A673 (cell line): ENCODE measurements at places on chromosomes 12 and 14.

DNA sequence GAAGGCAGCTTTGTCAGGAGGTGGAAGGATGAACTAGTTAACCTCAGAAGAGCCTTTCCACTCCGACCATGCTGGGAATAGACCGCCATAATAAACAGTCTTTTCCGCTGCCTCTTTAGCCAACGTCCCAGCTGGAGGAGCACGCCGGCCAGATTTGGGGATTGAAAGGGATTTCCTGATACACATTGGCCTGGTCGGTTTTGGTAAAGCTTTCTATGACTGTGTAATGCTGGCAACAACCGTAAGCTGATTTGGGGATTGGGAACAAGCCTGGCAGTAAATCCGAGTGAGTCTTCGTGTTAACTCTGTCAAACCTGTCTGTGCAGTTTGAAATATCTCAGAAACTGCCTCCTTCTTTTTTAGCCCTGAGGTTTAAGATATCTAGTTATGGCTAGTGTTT lies 87.0 kb downstream of the DAD1 start:
- DNase-seq, result no peak

- DNase-seq, result no peak
Measured at GRCh38 chr14:95305145-95305544, 14.6 kb downstream of the CLMN start.

- peak; percentile 19 for DNase-seq
Measured at GRCh38 chr12:71440345-71440762, 756 bp downstream of the LGR5 start.

GRCh38 chr14:26143057-26143456 lies 454.8 kb downstream of the NOVA1 start:
- DNase-seq, result no peak

GRCh38 chr12:92509156-92509738 lies 193.5 kb upstream of the PLEKHG7 start:
- no peak for DNase-seq

DNA sequence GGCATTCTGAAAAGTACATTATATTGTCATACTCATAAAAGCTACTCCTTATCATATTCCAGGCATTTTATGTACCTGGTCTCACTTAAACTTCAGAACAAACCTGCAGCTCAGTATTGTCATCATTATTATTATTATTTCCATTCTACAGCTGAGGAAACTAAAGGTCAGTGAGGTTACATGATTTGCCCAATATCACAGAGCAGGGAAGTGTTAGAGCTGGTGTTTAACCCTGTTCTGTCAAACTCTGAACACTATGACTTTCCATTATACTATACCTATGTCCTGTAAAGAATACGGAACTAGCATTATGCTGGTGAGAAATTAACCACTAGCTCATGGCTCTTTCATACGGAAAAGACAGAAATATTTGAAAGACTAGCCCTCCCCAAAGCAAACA lies 56.4 kb downstream of the STON2 start:
- no peak for DNase-seq

GRCh38 chr14:95332641-95333040 lies 12.9 kb upstream of the CLMN start:
- DNase-seq, result no peak

- DNase-seq, result no peak
Measured at GRCh38 chr12:28780096-28780495, 369.0 kb upstream of the FAR2 start.

DNA sequence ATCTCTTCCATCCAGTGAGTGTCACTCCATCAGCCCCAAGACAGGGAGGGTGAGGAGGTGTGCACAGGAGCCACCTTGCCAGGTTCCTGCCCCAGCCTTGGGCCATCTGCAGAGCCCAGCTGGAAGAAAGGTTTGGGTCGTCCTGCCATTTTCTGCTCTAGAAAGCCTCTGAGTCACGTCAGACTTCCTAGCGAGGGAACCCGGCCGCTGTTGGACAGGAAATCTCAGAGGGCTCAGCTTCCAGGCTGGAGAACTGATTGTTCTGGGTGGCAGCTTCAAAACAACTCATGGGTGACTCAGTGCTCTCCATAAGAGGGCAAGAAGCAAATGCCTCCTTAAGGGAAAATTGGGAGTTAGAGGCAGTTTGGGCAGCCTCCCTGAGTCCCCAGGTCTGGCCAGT lies 16.6 kb downstream of the HIP1R start:
- DNase-seq, result no peak

DNA sequence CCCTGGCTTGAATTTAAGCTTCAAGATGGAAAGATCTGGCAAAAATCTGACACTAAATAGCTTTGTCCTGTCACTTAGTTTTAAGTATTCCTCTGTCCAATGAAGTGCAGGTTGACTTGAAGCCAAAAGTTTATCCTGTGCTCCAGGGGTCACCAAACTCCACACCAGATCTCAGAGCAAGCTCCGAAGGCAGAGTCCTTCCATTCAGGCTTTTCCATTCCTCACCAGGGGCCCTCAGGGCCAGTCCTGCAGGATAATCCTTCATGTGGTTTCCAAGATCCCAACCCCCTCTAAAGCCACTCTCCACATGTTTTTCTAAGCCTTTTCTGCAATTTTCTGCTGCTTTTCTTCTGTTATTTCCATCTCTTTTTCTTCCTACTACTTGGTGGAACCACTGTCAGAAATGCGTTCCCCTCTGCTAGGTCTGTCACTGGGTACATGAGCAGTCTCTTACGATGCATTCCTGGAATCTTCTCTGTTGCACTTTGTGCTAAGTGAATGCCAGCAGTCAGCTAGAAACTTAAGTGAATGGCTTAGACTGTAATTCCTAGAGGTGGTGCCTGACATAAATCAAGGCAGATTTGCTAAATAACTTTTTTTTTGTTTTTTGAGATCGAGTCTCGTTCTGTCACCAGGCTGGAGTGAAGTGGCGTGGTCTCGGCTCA lies 251.4 kb downstream of the MSRB3 start:
- DNase-seq, result no peak

- DNase-seq, result peak; percentile 61
Measured at GRCh38 chr12:120538281-120539156, 4.4 kb downstream of the RNF10 start.

GRCh38 chr14:103859416-103860202 lies 12.2 kb upstream of the PPP1R13B start:
- DNase-seq, result no peak

- no peak for DNase-seq
Measured at GRCh38 chr12:118649765-118650585, 273.6 kb downstream of the SUDS3 start.

DNA sequence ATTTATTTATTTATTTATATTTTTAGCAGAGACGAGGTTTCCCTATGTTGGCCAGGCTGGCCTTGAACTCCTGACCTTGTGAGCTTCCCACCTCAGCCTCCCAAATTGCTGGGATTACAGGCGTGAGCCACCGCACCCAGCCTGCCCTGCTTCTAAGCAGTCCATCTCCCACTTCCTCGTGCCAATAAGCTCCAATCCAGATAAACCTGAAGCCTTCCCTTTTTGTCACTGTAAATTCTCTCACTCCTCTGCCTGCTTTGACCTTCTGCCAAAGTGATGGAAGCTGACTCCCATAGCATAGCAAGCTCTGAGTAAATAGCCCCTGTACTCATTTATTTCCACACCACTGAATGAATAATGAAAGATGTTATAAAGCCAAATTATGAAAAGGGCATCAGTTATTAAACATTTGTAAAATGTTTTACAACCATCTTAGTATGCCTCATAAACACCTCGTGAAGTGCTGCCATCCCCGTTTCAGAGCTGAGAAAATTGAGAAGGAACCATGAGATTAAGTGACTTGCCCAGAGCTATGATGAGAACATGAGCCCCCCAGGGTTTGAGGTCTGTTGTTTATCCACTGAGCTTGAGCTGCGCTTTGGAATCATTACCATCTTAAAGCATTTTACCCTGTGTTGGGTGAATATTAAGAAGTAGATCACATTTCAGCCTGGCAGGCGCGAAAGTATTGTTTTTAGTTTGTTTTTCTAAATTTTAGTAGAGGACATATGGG lies 30.4 kb downstream of the MANSC1 start:
- peak; percentile 65 for DNase-seq
